ENCODE measurements at places on chromosomes 4 and X.

GRCh38 chrX:101668143-101668542 is 8.5 kb upstream of the ARMCX2 start:
- DNase-seq = no peak

GRCh38 chr4:45484740-45485139 is 639.1 kb downstream of the GABRG1 start:
- no peak for DNase-seq

GRCh38 chr4:10005632-10006031 is 15.7 kb downstream of the SLC2A9 start:
- no peak for DNase-seq

DNA sequence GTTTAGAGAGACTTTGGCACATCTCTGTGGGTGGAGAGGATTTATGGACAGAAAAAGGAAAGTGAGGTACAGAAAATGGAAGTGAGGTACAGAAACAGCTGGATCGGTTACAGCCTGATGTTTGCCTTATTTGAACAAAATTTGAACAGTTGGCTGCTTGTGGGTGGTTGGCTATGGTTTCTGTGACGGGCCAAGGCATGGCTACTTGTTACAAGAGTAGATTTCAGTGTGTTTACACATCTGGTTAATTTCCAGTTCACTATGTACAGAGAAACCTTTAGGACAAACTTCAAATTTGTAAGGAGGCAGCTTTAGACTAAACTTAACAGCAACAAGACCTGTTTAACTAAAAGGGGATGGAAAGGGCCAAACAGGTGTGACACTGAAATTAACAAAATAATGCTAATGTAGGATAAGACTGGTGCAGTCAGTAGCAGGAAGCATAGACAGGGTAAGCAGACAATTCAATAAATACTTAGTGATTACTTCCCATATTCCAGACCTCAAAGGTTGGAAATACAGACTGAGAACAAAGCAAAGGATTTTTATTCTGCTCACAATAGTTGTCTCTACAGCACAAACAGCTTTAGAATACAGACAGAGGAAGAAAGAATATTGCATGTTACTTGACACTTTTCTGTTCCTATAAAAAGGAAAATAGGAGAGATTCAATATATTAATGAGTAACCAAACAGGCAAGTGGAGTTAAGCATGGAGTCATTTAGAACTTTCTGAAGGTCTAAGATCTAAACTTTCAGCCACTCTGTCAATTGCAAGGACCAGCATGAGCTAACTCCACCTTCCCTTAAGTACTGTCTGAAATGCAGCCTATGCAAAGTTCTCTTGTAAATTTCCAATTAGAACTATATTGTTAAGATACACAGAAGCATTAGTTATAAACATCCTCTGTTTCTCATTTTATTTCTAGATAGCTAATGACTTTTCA is 294.4 kb upstream of the FAT4 start:
- no peak for DNase-seq

- DNase-seq = no peak
These were observed 27.6 kb downstream of the INTU start for GRCh38 chr4:127660284-127660885.

DNA sequence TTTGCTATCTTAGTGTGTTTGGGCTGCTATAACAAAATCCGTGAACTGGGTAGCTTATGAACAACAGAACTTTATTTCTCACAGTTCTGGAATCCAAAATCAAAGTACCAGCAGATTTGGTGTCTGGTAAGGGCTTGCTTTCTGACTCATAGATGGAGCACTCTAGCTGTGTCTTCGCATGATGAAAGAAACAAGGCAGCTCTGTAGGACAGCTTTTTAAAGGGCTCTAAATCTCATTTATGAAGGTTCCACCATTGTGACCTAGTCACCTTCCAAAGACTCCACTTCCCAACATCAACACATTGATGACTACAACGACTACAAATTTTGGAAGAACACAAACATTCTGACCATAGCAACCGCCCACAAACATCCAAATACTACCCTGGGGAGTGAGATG is 158.6 kb upstream of the LCORL start:
- no peak for DNase-seq

GRCh38 chr4:98110214-98110613 is 33.1 kb downstream of the STPG2 start:
- DNase-seq = no peak

- no peak for DNase-seq
These were observed 482.0 kb upstream of the TENM3 start for GRCh38 chr4:181761156-181761555.

DNA sequence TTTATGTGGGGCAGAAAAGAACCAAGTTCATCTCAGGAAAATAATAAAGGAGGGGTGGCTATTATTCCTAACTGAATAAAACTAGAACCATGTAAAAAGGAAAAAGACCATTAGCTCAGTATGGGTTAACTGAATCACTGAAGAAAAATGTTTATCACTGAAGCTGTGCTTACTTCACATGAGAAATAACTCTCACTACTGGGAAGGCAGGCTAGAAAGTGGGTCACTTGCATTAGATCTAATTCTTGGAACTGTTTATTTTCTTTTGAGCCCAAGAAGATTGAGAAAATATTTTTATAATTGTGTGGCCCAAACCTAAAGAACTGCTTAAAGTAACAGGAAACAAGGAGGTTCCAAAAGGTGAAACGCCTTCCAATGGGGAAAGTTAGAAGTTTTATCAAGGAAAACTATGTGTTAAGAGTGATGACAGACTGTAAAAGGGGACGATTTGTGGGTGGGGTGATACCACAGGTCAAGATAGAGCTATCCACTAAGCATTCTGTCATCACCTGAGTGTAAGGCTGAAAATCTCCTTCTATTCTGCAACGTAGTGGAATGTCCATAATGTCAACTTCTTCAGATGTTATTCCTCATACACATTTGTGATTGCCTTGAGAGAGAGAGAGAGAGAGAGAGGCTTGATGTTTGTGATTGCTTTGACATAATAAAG is 1083.5 kb downstream of the PCDH7 start:
- no peak for DNase-seq

- peak; percentile 22 for DNase-seq
These were observed 441.9 kb downstream of the INPP4B start for GRCh38 chr4:142404191-142404611.

DNA sequence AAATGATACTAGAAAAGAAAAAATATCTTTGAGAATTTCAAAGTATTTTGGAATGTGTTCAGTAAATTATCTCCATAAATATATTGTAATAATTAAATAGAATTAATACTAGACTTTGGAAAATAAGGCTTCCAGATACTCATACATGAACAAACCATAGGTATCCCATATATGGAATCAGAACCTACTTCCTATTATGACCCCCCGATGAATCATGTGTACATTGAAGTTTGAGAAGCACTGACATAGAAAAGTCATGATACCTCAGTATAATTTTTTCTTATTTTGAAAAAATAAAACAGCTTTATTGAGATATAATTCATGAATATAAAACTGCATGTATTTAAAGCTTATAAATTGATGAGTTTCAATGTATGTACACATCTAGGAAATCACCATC is 27.2 kb upstream of the SMARCA5 start:
- DNase-seq = no peak

GRCh38 chrX:47093860-47094259 is 15.6 kb downstream of the RGN start:
- DNase-seq = no peak

GRCh38 chr4:166239354-166239753 is 366.3 kb downstream of the TLL1 start:
- DNase-seq = no peak

DNA sequence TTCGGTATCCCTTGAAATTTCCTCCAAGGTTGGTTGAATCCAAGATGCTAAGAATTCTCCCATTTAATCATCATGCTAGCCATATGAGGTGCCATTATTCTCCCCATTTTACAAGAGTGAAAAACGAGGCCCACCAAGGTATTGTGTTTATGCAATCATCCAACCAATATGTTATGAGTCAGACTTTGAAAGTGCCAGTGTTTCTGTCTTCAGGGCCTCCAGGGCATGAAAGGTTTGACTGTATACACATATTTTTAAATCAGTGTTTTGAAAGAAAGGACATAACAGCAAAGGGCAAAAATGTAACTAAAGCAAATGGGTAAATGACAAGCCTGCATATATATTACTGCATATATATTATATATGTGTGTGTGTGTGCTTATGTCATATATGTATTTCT is 541.2 kb upstream of the SMIM31 start:
- DNase-seq = no peak

- no peak for DNase-seq
These were observed 109.3 kb downstream of the ASB9 start for GRCh38 chrX:15160558-15161095.

- no peak for DNase-seq
These were observed 13.3 kb upstream of the FAM47E start for GRCh38 chr4:76238236-76238635.

GRCh38 chrX:18931972-18932371 is 51.9 kb downstream of the PHKA2 start:
- no peak for DNase-seq
